Stimulated activated CD8-positive, alpha-beta memory T cell treated with anti-CD3 and anti-CD28 coated beads, Interleukin-7, amount 100 ng/mL, for 4 hours (primary cell): ENCODE measurements at places on chromosomes 5 and 9.
A peak's percentile ranks its signal among the peaks of the same experiment; 100 is the strongest.

GRCh38 chr5:99866740-99867139 is 668.4 kb upstream of the FAM174A start:
- no peak for DNase-seq

DNA sequence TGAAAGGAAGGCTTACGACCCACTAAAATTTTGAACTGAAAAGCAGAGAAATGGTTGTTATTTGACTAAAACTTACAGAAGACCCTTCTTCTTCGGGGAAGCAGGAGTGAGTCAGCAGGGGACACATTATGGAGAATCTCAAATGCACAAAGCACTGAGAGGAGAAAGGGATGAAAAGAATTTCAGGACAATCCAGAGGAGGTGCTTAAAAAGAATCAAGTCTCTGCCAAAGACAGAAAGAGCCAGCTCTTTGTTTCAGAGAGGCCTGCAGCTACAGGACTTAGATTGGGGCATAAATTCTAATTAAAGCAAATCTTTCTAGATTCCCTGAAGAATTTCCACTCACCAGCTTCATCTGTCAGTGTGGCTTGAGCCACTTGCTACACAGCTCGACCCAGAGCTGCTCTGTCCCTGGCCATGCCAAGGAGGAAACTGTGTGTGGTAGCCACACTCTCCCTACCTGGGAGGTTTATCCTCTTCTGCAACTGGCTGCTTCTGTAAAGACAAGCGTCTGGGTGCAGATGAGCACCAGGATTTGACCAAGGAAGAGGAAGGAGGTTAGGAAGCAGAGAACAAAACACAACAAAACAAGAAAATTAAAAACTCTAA is 89.9 kb downstream of the SEMA5A start:
- DNase-seq, result no peak

DNA sequence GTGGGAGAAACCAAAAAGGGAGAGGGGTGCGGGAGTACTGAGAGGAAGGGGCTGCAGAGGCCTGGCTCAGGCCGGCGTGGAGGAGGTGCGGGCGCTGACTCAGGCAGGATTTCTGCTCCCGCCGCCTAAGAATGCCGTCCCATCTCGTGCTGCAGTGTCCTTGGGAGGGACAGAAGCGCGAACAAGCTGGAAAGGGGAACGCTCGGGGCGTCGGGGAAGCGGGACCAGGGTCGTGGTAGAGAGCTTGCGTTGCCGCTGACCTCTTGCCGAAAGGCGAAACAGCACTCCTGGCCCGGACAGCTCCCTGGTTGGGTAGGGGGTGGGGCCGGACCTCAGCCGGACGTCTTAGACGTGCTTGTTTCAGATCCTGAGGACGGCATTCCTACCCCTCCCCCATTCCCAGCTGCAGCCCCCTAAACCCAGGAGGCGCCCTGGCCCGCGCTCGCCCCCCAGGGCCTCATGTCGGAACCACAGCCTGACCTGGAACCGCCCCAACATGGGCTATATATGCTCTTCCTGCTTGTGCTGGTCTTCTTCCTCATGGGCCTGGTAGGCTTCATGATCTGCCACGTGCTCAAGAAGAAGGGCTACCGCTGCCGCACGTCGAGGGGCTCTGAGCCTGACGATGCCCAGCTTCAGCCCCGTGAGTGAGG is 1.1 kb downstream of the RELL2 start:
- peak; percentile 33 for DNase-seq

GRCh38 chr5:136042665-136043121 is 13.9 kb downstream of the TGFBI start:
- DNase-seq, result no peak

DNA sequence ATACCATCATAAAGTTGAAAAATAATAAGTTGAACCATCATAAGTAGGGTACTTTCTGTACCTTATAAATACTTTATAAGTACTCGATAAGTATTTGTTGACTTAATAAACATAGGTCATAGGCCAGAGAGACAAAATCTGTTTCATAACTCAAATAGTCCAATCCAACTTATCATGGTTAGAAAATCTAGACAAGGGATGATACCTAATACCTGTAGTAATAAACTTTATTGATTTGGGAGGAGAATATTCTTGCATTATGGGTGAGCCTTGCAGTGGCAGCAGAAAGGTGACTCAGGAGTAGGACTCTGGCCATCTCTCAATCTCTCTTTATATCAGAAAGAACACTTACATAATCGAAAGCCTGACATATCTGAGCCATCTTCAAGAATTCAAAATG is 466.8 kb upstream of the GRIN3A start:
- DNase-seq, result no peak

DNA sequence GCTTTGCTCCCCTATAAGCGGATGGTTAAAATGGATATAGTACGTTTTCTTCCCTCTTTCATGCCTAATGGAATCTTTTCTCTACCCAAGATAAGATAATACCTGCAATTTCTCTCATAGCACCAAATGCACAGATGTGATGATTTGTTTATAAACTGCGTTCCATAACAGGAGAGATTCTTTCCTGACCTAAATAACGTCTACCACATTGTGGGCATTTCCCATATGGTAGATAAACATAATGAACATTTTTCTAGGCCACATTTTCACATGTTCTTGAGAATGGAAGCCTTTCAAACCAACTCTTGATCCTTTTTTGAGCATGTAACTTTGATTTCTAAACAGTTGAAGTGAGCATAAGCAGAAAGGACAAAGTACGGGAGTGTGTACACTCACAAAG is 448.5 kb downstream of the CSNK1G3 start:
- DNase-seq, result no peak

- no peak for DNase-seq
Measured at GRCh38 chr9:13719446-13719845, 440.0 kb upstream of the MPDZ start.

DNA sequence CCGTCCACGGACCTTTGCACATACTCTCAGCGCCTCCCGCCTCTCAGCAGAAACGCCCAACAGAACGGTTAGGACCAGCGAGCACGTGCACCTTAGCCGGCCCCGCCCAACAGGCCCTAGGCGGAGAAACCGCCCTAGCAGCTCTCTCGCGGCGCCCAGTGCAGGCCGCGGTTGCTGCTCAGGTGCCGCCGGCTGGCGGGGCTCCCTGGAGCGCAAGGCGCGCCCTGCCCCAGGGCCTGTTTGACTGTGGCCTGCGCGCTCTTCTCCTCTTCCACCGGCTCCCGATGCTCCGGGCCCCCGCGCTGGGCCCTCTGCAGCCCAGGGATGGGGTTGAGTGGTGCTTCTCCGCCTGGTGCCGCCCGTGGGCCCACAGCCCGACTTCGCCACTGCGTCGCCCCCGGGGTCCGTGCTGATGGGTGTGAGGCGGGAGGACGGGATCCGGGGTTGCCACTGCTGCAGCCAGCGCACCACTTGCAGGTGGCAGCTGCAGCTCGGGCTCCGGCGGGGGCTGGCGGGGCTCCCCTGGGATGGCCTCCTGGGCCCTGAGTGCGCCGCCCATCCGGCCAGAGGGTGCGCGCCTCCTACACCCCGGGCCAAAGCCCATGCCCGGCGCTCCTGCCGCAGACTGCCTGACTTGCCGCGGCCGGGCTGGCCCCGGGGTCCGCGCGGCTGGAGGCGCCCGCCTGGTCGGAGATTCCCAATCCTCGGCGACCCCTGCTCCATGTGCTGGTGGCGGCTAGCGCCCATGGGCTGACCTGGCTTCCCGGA is 1889.4 kb upstream of the CDH9 start:
- no peak for DNase-seq

DNA sequence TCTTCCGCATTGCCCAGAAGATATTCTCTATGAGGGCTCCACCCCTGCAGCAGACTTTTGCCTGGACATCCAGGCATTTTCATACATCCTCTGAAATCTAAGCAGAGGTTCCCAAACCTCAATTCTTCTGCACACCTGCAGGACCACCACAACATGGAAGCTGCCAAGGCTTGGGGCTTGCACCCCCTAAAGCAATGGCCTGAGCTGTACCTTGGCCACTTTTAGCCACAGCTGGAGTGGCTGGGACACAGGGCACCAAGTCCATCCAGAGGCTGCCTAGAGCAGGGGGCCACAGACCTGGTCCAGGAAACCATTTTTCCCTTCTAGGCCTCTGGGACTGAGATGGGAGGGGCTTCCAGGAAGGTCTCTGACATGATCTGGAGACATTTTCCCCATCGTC is 60.7 kb downstream of the ADAMTSL1 start:
- DNase-seq, result no peak

- no peak for DNase-seq
Measured at GRCh38 chr5:16853518-16853917, 82.6 kb downstream of the MYO10 start.

DNA sequence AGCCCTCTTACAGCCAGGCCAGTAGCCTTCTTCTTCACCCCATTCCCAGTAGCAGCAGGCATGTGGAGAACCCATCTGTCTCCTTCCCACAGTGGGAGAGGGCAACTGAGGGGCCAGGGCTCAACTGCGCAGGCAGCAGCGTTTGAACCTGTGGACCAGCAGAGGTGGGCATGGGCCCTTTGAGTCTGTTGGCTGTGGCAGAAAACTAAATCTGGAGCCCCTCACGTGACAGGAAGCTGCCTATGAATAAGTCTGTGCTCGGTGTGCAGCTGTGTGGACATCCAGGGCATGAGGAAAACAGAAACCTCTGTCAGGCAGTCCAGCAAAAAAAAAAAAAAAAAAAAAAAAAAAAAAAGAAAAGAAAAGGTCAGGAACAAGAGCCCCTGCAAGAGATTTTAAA is 189.2 kb upstream of the NR3C1 start:
- no peak for DNase-seq

GRCh38 chr5:102599289-102599688 is 100.5 kb upstream of the SLCO6A1 start:
- DNase-seq, result no peak

DNA sequence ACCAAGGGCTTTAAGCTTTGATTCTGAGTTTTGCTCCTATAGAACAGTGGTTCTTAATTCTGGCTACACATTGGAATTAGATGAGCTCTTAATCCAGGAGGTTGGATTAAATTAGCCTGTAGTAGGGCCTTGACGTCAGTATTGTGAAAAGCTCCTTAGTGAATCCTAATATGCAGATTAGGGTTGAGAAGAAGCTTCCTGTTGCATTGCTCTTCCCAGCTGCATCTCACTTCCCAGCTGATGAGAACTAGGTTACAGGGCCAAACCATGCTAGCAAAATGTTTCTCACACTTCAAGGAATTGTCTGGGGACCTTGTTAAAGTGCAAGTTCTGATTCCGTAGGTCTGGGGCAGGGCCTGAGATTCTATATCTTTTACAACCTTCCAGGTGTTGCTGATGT is 300.0 kb downstream of the ZSWIM6 start:
- no peak for DNase-seq

DNA sequence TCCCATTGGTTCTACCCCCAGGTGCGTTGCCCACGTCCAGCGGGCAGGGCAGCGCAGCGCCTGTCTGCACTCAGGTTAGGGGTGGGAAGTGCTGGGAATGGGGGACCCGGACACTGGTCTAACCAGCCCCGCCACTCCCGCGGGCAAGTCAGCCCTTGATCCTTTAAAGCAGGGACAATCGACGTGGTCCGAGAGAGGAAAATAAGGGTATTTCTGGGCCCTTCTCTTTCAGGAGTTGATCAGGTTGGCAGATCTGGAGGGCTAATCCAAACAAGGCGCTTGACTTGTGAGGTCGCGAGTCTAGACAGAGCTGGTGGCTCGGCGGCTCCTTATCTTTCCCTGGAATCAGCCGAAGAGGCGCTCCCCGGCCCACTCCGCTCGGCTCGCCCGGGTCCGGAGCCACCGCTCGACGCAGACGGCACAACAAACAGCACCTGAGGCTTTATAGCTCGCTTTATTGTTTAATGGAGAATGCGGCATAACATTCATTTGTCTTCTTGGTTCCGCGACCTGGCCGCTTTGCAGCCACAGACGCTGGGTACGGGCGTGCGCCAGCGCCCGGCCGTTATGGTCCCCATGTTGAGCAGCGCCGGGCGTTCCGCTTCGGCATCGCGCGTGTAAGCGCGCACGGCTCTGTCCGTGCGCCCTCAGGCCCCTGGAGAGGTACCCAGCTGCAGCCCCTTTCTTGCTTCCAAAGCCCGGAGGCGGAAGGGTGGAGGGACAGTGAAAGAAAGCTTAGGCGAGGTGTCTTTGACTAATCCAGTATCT is 15.8 kb downstream of the ISL1 start:
- no peak for DNase-seq

- no peak for DNase-seq
Measured at GRCh38 chr5:87383216-87383615, 29.5 kb downstream of the CCNH start.

DNA sequence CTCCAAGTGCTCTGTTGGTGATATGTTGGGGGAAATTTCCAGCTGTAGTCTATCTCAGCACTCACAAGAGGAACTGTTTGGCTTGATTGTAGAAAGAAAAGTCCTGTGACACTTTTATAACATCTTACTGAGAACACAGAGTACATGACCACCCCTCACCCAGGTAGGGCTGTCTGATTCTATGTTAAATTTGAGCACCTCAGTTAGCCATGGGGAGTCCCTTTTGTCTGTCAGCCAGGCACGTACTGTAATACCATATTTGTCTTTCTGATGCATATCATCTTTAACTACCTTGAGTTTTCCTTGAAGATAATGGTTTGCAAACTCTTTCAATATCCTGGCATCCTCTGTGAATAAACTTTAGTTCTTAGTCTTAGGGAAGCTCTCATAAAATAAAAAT is 164.5 kb downstream of the IZUMO3 start:
- no peak for DNase-seq

DNA sequence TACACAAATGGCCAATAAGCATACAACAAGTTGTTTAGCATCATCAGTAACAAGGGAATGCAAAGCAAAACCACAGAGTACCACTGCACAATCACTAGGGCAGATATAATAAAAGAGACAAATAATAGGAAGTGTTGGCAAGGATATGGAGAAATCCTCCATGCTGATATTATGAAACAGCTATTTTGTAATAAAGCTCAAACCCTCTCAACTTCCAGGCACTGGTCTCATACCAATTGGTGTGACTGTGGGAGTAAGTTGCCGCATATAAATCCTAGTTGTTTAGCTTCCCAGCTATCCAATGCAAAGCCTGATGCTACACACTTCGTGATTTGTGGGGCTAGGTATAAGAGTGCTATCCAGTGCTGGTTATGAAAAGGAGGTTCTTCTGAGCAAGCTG is 88.6 kb downstream of the SMIM23 start:
- DNase-seq, result no peak

GRCh38 chr9:85741095-85741874 is 469 bp downstream of the AGTPBP1 start:
- peak; percentile 50 for DNase-seq

DNA sequence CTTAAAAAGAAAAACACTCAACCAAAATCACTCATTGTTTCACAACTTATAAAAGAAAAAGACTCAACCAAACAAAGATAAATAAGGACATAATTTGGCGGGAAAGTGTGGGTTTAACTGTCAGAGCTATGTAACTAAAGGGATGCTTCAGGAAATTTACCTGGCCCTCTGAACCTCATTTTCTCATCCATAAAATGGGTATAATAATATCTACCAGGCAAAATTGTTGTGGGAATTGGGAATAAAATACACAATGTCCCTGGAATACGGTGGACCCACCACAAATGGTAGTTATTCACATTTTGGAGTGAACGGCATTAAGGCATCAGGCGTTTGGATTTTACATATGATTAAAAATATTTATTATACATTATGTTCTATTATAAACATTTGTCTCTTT is 228.5 kb upstream of the ANKRD55 start:
- DNase-seq, result no peak

GRCh38 chr9:114973216-114973615 is 42.8 kb upstream of the TNFSF8 start:
- DNase-seq, result no peak
